ENCODE measurements at places on chromosomes 2 and 18. TPM values are rescaled to one million over a fixed set of nuclear protein-coding genes. Genes with fewer than 3 reads are reported as not detected.
A peak's percentile ranks its signal among the peaks of the same experiment; 100 is the strongest.

The UGT1A3 gene
- total RNA-seq, result not detected

The UGT1A6 gene
- total RNA-seq, result not detected

The DSC3 gene
- not detected for total RNA-seq

The SNTG2 gene
- total RNA-seq, result not detected

DNA sequence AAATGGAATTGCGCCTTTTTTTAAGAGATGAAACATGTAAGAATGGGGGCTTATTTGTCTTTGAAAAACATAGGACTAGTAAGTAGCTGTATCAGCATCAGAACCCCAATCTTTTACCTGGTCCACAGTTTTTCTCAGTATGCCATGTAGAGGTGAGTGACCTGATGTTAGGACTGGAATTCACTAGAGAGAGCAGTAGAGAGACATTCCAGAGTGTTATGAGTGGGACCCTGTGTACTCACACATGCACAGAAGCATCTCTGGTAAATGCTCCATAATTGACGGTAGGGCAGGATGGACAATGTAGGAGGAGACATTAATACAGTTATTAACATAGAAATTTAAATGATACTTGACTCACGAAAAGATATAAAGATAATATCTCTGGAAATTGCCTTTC lies 1.4 kb upstream of the GALNT13 start:
- H3K27me3 ChIP-seq, result peaks cover 19% of the 10 kb centered on the region
- no peak for DNase-seq
- H3K36me3 ChIP-seq, result no peaks in the 10 kb centered on the region

- no peaks in the 10 kb centered on the region for H3K27me3 ChIP-seq
- no peak for DNase-seq
- no peaks in the 10 kb centered on the region for H3K36me3 ChIP-seq
- no peaks in the 10 kb centered on the region for H3K4me1 ChIP-seq
- H3K4me3 ChIP-seq, result no peak overlapping the region
These were observed 469.9 kb downstream of the NUP35 start for GRCh38 chr2:183594150-183594549.

DNA sequence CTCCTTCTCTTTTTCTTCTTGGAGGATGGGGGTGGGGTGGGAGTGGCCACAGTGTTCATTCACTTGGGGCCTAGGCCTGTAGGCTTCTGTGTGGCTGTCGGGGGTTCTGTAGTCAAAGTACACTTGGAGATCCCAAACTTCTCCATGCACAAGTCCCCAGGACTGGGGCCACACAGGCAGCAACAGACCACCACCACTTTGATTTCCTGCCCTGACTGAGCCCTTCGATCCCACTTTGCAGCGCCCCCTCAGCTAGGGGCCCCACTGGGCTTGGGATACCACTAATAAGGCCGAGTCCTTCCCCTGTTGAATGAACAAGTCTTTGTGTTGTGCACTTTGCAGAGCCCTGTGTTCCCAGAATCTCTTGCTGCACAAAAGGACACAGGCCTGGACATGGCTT lies 5.5 kb upstream of the TEX51 start:
- no peaks in the 10 kb centered on the region for H3K4me1 ChIP-seq
- no peak overlapping the region for H3K27ac ChIP-seq
- H3K4me3 ChIP-seq, result no peak overlapping the region
- H3K36me3 ChIP-seq, result no peaks in the 10 kb centered on the region
- DNase-seq, result no peak
- no peaks in the 10 kb centered on the region for H3K27me3 ChIP-seq

DNA sequence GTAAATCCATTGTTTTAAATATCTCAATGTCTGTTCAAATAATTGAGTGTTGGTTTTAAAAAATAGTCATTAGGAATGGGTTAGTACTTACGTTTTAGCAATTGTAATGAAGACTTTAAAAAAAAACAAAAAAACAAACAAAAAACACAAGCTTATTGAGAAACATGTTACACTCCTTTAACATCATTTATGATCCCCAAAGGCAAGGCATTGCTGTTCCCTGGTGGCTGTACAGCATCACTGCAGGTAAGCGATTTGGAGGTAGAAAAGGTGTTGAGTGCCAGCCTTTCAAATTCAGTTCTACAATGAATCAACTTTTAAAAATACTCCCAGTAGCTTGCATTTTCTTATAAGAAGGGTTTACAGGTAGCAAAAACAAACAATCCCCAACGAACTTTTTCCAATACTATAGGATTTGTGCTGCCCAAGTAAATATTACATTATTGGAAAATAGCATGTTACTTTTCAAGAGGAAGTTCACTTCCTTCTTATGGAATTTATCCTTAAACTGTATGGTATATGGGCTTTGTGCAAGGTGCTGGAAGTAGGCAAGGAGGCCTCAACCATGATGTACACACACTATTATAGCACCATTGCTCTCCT lies 27.5 kb downstream of the CNRIP1 start:
- peak overlapping the region; percentile 94 for H3K27ac ChIP-seq
- H3K27me3 ChIP-seq, result no peaks in the 10 kb centered on the region
- no peaks in the 10 kb centered on the region for H3K36me3 ChIP-seq
- no peak overlapping the region for H3K4me3 ChIP-seq

GRCh38 chr2:214492152-214492551 lies 81.3 kb downstream of the VWC2L start:
- H3K36me3 ChIP-seq, result no peaks in the 10 kb centered on the region
- no peaks in the 10 kb centered on the region for H3K27me3 ChIP-seq
- no peak overlapping the region for H3K27ac ChIP-seq
- peaks cover 13% of the 10 kb centered on the region for H3K4me1 ChIP-seq
- H3K4me3 ChIP-seq, result no peak overlapping the region

DNA sequence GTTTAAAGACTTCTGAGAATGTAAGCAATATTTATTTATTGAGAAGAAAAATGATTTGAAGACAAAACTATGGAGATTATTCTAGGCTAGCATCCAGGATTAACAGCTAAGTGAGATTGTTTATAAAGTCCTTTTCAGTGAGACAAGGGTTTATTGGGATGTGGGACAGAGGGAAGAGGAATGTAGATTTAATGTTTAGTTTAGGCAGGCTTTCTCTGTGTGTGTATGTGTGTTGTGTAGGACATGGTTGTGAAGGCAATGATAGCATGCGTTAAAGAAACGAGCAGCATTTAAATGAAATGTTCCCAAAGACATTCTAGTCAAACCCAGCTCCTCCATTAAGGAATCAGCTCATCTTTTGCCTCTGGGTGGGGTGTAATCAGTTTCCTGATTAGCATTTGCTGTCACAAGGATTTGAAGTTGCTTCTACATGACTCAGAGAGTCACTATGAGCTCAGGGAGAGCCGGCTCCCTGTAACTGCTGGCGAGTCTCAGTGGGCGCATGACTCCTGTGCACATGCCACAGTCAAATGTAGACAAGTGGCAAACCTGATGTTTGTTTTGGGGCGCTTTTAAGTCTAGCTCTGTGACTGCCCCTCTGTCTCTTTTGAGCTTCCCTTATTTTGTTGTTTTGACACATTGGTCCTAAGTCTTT lies 442.2 kb upstream of the CELF4 start:
- no peaks in the 10 kb centered on the region for H3K27me3 ChIP-seq
- H3K4me1 ChIP-seq, result no peaks in the 10 kb centered on the region
- no peak overlapping the region for H3K27ac ChIP-seq
- H3K4me3 ChIP-seq, result no peak overlapping the region
- DNase-seq, result no peak
- no peaks in the 10 kb centered on the region for H3K36me3 ChIP-seq

DNA sequence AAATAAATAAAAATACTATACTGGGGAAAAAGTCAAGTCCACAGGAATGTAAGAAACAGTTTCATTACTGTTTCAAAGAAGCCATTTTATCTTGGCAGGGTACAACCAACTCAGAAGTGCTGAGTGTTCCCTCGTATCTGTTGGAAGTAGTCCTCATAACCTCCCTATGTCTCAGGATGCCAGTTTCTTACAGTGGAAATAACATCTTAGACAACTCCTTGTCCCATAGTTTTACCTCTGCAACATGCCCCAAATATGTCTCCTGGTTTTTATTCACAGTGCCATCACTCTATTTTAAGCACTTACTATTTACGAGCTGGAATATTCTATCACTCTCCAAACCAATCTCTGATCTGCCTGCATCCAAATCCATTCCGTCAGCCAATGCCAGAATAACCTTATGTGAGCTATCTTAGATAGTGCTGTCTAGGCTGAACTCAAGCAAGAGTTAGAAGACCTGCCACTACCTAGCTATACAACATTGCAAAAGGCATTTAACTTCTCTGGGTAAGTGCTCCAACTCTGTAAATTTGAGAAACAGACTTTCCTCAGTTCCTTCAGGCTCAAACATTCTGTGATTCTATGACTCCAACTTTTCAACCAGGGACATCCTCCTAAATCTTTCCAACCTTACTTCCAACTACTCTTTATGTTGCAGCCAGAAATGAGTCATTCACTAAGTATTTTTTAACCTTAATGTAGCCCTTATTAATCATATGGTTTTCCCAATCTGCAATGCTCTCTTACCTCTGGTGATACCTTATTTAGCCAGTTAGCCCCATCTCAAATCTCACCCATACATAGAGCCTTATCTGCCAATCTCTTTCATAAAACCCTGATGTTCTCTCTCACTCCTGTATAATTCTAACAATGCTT lies 66.7 kb downstream of the RTN4 start:
- H3K4me3 ChIP-seq, result peak overlapping the region; percentile 26
- DNase-seq, result no peak
- peaks cover 12% of the 10 kb centered on the region for H3K36me3 ChIP-seq
- H3K27ac ChIP-seq, result peak overlapping the region; percentile 95
- H3K4me1 ChIP-seq, result peaks cover 94% of the 10 kb centered on the region

DNA sequence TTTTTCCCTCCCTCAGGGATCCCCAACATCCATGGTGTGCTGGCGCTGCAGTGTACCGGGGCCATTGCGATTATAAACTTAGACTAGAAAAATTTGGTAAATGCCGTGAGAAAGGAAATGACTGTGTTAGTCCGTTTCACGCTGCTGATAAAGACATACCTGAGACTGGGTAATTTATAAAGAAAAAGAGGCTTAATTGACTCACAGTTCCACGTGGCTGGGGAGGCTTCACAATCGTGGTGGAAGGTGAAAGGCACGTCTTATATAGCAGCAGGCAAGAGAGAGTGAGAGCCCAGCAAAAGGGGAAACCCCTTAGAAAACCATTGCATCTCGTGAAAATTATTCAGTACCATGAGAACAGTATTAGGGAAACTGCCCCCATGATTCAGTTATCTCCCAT lies 44.3 kb downstream of the NTSR2 start:
- H3K27me3 ChIP-seq, result no peaks in the 10 kb centered on the region
- H3K4me3 ChIP-seq, result no peak overlapping the region
- no peak for DNase-seq
- peaks cover 27% of the 10 kb centered on the region for H3K36me3 ChIP-seq

DNA sequence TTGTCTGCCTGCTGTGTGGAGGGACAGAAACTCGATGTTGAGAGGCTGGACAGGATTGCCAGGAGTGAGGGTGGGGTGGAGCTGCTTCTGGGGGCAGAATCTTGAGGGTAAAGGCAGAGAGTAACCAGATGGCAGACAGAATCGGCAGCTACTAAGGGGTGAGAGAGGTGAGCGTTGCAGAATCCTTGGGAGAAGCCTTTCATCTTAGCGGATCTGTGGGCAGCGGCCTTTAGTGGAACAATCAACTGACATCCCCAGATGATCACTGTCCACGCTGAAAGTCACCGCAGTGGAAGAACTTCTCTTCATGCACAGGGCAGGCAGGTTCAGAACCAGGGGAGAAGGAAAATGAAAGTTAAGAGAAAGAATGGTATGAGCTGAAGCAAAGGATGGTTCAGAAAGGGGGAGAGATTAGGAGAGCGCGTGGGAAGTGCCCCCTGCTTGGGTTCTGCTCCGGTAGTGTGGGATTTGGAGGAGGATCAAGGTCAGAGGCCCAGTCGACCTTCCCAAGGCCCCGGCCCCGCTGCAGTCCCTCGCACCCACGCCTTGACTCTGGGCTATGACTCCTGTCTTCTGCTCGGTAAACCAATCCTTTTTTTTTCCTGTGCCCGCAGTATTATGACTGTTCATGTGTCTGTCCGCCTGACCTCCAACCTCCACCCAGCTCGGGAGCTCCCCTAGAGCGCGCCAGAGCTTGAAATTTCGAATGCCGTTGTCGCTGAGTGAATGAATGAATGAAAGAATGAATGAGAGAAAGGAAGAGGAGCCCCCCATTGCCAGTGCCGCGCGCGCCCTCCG lies 584 bp downstream of the BOLA3 start:
- peak overlapping the region; percentile 89 for H3K4me3 ChIP-seq
- H3K27me3 ChIP-seq, result no peaks in the 10 kb centered on the region
- DNase-seq, result no peak
- H3K4me1 ChIP-seq, result peaks cover 13% of the 10 kb centered on the region
